RCC 7860 (cell line): ENCODE measurements at places on chromosomes 4 and X.

DNA sequence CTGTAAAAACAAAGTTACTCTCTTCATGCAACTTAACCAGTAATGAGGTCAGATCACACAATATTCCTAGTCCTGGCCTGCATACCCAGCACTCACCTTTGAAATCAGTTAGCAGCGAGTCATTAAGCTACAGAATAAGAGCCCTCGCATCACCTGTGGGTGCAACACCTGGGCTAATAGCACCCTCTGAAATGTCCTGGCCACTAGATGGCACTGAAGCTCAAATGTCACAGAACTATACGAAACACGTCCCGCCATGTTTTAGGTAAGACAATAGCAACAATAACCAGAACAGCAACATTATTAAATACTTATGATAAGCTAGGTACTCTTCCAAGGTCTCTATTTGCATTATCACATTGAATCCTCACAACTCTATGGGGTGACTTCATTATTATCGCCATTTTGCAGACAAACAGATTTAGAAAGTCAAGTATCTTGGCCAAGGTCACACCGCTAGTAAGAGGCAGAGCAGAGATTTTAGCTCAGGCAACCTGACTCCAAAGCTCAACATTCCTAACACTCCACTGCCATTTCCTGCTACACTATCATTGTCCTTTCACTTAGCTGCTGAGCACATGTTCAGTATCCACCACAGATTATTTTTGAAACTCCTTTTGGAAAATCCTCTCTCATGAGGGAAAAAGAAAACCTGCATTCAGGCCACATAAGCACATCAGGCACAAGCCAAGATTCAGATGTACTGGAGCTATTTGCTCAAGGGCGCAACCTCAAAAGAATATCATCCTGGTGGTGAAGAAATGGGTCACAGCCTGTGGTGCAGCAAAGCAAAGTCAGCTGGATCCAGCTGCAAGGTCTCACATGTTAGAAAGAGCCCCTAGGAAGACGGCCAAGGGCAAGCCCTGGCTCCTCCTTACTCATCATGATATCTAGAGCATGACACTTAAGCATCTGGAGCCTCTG lies 59.5 kb upstream of the KDR start:
- no peak for DNase-seq

DNA sequence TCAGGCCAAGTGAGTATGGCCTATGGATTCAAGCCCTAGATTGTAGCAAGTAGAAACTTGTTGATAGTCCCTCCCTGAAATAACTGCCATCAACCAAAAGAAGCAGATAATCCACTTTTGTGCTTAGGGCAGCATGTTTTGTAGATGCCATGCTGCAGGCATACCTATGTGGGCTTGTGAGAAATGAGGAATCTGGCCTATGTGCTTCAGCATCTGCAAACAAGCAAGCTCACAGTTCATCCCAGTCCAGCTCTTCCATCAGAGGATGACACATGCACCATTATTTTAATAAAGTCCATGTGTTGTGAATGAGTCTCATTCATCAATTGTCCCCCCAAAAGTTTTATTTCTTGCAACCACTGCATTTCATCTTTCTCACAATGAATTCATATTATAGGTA lies 421.9 kb upstream of the DIPK2B start:
- no peak for DNase-seq

- no peak for DNase-seq
Observed at GRCh38 chr4:150037251-150037856, 40.9 kb upstream of the DCLK2 start.

- DNase-seq = no peak
Observed at GRCh38 chrX:94830717-94831116, 1156.7 kb downstream of the FAM133A start.

GRCh38 chrX:133185938-133186337 lies 32.2 kb downstream of the TFDP3 start:
- no peak for DNase-seq
